Muscle of leg (tissue), 16 donors: ENCODE measurements at places on chromosomes 11 and 22. TPM values are rescaled to one million over a fixed set of nuclear protein-coding genes. Genes with fewer than 3 reads are reported as not detected.

MUC2 gene
- not detected for total RNA-seq

GRCh38 chr11:131917634-131918384 is 547.4 kb downstream of the NTM start:
- DNase-seq = no peak
- H3K36me3 ChIP-seq = no peaks in the 10 kb centered on the region
- H3K27ac ChIP-seq = no peak overlapping the region
- no peak overlapping the region for H3K4me3 ChIP-seq

- peaks cover 57% of the 10 kb centered on the region for H3K36me3 ChIP-seq
- no peaks in the 10 kb centered on the region for H3K27me3 ChIP-seq
- peak overlapping the region; percentile 62 for H3K27ac ChIP-seq
- H3K4me3 ChIP-seq = no peak overlapping the region
- peaks cover 12% of the 10 kb centered on the region for H3K4me1 ChIP-seq
- peak; percentile 26 for DNase-seq
Measured at GRCh38 chr11:61328351-61328750, 4.6 kb downstream of the DDB1 start.

DNA sequence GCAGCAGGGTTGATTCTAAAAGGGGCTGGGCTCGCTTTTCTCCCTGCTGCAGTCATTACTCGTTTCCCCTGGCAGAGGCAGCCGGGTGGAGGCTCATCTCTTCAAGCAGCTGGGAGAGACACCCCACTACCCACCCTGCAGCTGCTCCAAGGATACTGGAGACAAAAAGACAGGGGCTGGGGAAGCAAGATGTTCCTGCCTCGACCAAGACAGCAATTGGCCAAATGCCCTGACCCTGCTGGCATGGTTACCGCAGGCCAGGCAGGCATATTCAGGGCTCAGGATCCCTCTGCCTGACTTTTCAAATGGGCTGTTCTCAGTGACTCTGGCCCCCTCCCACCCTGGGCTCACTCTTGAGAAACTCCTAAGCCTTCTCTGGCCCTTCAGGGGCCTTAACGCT is 6.8 kb upstream of the RGL4 start:
- H3K27me3 ChIP-seq = no peaks in the 10 kb centered on the region
- no peak overlapping the region for H3K4me3 ChIP-seq
- H3K27ac ChIP-seq = no peak overlapping the region
- peak; percentile 78 for DNase-seq
- H3K36me3 ChIP-seq = peaks cover 25% of the 10 kb centered on the region

DNA sequence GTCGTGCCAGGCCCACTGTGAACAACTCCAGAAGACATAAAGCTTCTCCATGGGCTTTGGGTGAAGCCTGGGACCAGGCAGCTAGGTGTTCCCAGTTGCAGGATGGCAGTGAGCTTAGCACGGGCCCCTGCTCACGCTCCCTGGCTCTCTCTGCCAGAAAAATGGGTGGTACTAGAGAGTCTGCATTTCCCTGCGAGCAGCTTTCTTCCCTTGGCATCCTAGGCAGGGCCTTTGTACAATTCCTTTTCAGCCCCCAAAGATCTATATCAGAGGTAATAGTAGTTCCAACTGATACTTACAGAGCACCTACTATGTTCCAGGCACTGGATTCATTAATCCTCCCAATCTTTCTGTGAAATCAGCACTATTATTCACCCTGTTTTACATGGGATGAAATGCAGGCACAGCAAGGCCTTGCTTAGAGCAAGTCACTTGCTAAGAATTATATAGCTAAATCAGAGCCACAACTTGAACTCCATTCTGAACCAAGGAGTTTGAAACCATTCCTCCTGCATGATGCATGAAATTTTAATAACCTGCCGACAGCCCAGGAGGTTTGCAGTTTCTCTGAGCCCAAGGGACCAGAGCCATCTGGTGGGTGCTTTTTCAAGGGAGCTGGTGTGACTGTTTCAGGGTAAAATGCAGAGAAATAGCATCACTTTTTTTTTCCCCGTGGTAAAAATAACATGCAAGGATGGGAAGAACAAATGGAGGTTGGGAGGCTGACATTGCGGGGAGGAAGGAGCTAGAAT is 22.7 kb downstream of the NAV2 start:
- H3K27ac ChIP-seq = no peak overlapping the region
- no peak overlapping the region for H3K4me3 ChIP-seq
- no peaks in the 10 kb centered on the region for H3K36me3 ChIP-seq
- DNase-seq = no peak
- H3K27me3 ChIP-seq = peaks cover 2% of the 10 kb centered on the region

- peak; percentile 92 for DNase-seq
- H3K36me3 ChIP-seq = no peaks in the 10 kb centered on the region
- peaks cover 23% of the 10 kb centered on the region for H3K4me1 ChIP-seq
- H3K4me3 ChIP-seq = no peak overlapping the region
Measured at GRCh38 chr11:10322830-10323792, 18.2 kb downstream of the ADM start.

DNA sequence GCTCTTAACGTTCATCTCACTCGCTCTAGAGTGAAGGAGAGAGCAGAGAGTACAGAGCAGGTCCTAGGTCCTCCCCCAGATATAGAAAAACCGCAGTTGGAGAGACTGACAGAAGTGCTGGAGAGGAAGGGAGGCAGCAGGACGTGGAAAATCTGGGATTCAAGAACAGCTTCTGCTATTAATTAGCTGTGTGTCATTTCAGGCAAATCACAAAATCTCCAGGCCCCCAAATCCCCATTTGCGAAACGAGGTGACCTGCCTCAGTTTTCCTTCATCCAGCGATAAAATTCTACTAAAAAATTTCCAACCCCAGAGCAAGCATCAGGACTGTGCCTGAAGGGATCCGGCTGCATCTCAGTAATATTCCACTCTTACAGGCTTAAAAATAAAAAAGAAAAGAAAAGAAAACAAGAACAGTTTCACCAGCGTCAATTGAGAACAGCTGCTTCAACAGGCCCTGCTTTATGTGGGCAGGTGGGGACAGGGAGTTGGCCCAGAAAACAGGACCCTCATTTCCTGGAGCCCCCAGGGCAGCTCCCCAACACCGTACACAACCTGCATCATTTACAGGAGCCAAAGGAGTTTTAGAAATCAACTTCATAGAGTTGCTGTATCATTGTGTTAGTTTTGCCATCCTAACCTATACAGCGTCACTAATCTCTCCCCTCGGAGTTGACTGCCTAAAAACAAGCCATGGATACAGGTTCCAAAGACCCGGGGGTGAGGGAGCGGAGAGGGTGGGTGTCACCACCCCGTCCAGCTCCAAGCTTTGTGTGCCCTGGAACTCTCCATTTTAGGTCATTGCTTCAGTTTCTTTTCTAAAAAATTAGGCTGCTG is 2.3 kb upstream of the MALAT1 start:
- H3K4me3 ChIP-seq = peak overlapping the region; percentile 21
- no peaks in the 10 kb centered on the region for H3K27me3 ChIP-seq
- peak; percentile 88 for DNase-seq
- H3K27ac ChIP-seq = peak overlapping the region; percentile 95
- peaks cover 10% of the 10 kb centered on the region for H3K36me3 ChIP-seq

GRCh38 chr11:110053848-110054414 is 39.3 kb upstream of the ZC3H12C start:
- no peak overlapping the region for H3K4me3 ChIP-seq
- H3K4me1 ChIP-seq = no peaks in the 10 kb centered on the region
- DNase-seq = no peak
- no peaks in the 10 kb centered on the region for H3K27me3 ChIP-seq
- no peak overlapping the region for H3K27ac ChIP-seq
- no peaks in the 10 kb centered on the region for H3K36me3 ChIP-seq
